ENCODE measurements at places on chromosomes 3 and 15.

GRCh38 chr3:61632568-61633175, 71.3 kb downstream of the PTPRG start:
- DNase-seq = no peak

- DNase-seq = no peak
Observed at GRCh38 chr3:4509983-4510755, 17.0 kb downstream of the ITPR1 start.

DNA sequence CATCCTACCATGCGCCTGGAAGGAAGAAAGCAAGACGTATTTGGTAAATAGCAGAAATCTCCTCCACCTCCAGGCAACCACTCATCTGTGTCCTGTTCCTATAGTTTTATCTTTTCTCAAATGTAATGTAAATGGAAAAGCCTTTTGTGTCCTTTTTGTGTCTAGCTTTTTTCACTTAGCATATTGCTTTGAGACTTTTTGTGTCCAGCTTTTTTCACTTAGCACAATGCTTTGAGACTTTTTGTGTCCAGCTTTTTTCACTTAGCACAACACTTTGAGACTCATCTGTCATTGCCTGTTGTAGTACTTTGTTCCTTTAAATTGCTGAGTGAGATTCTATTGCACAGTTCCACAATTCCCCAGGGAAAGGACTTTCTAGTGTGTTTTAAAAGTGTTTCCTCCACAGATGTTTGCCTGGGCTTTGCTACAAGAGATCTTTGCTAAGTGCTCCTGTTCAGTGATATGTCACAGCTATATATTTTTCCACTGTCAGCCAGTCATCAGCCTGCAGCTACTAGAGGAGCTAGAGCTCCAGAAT, 27.9 kb upstream of the MUC13 start:
- DNase-seq = no peak

DNA sequence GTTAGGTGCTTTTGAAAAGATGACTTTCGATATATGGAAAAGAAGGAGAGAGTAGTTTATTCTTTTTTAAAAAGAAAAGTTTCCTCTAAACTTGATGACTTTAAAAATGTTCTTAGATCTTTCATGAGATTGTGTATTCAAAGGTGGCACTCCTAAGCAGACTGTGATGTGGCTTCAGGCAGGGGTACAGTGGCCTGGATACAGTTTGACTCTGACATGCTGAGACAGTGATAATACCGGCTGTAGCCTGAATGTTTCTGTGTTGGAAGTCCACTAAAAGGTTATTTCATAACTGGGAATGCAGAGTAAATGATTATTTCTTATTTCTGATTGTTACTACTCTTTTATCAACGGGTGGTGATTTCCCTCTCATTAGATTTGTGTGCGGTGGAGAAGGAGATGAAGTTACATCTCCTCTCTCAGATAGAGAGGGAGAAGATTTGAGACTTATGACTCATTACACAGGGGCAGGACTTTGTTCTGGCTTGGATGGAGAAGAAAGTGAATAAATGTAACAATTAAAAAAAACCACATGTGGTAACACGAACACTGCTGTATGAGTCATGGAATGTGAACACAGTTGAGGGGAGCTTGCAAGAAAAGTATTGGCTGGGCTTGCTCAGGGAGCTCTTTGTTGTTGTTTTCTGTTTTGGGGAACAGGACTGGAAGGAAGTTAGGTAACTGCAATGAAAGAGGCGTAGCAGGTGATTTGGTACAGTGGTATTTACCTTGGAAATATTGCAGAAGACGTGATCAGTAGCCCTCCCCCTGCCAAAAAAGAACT, 21.6 kb downstream of the SPTSSB start:
- peak; percentile 33 for DNase-seq

- DNase-seq = peak; percentile 33
Observed at GRCh38 chr3:32975891-32976595, 24.6 kb downstream of the CCR4 start.

DNA sequence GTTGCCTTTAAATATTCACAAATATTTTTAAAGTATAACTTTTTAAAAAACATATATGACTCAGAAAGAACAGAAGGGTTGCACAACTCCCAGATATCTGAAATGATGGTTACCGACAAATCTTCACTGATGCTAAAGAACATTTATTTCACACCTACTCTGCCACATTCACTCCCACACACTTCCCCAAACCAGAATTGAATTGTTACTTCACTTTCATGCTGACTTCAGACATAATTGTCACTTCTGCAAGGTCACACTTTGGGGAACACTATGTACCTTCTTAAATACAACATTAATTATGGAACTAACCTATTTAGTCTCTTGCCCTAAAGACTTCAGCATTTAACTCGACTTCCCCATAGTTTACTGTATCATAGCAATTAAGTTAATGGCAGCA, 795.1 kb downstream of the FHIT start:
- DNase-seq = no peak

DNA sequence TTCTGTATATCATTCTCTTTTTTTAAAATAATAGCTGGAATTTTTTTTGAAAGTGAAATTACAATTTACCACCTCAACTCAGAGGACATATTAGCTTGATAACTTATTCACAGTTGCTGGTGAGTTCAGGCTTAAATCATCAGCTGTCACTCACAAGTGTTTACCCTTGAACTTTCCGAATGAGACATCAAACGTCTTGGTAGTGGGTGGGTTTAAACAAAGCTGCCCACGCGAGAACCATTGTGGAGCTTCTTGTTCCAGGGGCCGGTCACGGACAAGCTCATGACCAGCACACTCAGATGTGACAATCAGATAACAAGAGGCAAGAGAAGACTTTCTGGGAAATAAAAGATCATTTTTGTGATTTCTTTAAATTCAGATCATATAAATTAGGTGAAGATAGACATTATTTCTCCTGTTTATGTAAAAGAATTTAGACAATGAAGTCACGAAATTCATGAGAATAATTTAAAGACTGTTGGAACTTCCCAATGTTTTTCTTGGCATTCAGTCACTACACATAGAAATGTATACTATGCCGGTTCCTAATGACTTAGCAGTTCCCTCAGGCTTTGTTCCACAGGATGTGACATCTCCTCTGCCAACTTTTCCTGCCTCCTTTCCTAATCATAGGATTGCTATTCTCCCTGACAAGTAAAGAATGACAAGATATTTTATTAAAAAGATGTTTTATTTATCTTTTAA, 29.3 kb downstream of the BTD start:
- no peak for DNase-seq

- DNase-seq = no peak
Observed at GRCh38 chr3:98508582-98508981, 11.1 kb downstream of the OR5K2 start.

DNA sequence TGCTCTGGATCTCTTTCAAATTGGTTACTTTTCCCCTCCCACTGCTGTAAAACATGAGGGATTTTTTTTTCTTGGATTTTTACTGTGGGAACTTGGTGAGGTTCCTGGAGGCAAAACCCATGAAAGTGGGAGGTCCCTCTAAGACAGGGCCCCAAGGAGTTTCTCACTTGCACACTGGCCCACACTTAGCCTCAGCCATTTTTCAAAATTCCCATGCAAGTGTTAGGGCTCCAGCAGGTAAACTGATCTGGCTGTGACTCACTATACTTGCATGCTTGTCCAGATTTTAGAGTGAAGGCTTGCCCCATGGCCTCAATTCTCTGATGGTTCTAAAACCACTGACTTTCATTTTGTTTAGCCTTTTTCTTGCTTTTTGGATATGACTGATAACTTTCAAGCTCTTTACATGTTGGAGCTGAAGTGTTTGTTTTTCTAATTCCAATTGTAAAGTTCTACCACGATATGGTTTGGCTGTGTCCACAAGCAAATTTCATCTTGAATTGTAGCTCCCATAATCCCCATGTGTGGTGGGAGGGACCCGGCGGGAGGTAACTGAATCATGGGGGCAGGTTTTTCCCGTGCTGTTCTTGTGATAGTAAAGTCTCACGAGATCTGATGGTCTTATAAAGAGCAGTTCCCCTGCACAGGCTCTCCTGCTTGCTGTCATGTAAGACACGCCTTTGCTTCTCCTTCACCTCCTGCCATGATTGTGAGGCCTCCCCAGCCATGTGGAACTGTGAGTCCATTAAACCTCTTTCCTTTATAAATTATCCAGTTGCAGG, 37.7 kb downstream of the MCCC1 start:
- DNase-seq = no peak

DNA sequence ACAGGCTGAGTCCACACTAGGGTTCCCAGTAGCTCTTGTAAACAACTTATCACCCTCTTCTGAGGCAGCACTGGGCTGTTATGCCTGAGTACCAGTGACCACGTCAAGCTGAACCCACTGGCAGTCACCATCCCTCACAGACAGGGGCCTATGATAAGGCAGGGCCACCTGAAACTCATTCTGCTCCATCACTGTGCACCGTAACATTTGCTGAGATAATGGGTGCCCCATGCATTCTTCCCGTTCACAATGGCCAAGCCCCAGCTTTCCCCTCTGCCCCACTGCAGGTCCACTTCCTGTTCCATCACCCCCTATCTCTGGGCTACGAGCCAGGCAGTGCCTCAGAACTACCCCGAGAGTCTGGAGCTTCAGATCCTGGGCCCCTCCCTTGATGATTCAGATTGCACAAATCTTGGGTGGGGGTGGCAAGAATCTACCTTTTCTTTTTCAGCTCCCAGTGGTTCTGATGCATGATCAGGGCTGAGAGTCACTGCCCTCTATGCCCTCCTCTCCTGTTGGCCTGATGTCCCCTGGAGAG, 158.0 kb downstream of the RAB11A start:
- no peak for DNase-seq

DNA sequence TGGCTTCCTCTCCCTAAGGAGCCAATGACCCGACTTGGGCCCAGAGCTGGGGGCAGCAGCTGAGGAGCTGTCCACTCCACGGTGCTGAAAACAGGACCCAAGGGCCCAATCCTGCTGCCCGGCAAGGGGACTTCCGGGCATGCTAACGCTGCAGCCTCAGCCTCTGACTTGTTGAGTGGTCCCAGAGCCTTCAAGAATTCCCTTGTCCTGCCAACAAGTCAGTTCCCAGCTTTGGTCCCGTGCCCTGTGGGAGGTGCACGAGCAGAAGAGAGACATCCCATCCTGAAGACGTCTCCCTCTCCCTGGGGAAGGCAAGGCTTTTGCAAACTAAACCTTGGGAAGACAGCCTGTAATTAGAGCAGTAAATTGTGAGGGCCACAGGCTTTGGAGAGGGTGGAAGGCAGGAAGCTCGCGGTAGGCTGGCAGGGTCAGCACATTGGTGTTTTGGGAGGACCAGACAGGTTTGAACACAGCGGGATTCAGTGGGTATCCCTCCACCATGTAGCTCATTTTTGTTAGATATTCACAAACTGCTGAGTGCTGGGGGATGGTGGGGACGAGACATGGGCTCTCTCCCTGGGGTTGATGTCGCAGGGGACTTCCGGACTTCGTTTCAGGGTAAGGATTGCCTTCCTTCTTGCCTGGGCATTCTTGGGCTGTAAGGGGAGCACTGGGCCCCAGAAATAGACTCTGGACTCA, 29.8 kb upstream of the PRR23E start:
- DNase-seq = peak; percentile 83

- no peak for DNase-seq
Observed at GRCh38 chr15:49379996-49380395, 43.0 kb upstream of the FGF7 start.

- DNase-seq = no peak
Observed at GRCh38 chr3:111726788-111727305, 131.7 kb upstream of the ZBED2 start.

DNA sequence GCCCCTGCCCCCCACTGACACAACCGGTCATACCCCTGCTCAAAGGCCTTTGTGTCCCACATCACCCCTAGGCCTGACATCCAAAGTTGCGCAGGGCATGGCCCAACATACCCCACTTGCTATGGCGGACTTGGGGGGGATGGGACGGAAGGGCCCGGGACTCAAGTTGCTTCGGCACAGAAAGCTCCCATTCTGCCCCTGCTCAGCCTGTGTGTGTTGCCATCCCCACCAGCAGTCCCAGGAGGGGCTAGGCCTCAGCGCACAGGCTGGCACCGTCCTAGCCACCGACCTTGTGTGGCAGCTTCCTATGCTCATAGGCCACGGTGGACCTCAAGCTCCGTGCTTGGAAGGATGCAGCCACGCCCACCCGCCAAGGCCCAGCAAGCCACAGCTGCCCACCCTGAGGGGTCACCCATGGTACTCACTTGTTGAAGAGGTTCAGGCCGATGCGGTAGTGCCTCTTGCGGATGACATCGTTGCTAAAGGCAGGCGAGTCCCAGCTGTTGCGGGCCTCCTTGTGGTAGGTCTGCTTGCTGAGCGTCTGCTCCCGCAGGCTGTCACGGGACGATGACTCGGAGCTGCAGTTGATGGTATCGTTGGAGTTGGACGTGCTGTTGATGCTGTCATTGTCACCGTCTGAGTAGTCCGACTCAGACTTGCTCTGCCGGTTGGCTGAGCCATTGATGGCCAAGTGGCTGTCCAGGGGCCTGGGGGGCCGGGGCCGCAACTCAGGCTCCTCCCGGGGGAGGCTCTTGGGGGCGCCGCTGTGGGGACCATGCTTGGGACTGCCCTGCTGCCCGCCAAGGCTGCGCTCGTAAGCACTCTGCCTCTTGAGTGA, 93.9 kb upstream of the RPL32 start:
- DNase-seq = no peak

DNA sequence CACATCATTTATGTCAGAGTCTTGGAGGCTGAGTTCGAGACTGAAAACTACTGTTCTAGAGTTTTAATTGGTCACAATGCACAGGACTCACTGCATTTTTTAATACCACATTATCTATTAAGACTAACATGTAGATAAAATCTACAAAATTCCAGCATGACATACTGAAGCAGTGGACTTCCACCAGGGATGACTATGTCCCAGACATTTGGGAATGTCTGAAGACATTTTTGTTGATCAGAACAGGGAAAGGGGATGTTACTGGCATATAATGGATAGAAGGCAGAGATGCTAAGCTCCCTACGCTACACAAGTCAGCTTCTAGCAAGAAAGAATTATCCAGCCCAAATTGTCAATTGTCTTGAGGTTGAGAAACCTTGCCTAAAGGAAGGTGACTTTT, 419.0 kb upstream of the TGFBR2 start:
- no peak for DNase-seq

GRCh38 chr15:99917252-99917651, 184.0 kb upstream of the LYSMD4 start:
- no peak for DNase-seq

GRCh38 chr3:127959041-127959440, 44.0 kb downstream of the KBTBD12 start:
- no peak for DNase-seq

GRCh38 chr15:83733206-83733605, 79.3 kb downstream of the ADAMTSL3 start:
- DNase-seq = peak; percentile 49

DNA sequence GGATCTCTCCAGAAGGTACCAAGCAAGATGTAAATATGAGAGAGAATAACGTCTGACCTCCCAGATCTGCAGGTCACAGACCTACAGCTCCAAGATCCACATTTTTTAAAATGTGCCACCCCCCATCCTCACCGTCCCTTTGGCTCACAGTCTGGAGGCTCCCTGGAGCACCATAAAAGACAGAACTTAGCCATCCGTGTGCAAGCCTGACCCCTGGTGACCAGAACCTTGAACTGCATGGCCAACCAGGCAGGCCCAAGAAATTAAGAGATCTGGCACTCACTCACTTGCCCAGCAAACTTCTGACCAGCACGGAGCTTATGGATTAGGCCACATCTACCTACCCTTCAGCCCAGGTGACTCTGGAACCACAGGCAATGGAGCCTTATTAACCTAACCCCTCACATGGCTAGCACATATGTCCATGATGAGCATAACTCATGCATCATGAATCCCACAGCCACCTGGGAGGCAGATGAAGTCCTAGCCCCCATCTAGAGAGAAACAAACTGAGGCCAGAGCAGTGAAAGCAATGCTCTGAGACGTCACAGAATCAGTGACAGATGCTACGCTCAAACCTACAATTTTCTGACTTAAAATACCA, 275.3 kb downstream of the UACA start:
- DNase-seq = peak; percentile 86
